Stimulated activated memory B cell treated with anti-CD40 and anti-IgM and Interleukin-4, amounts not matched to agents 10 μg/mL and 1 μg/mL and 100 μg/mL, for 72 hours (primary cell): ENCODE measurements at places on chromosomes 3 and 15.
A peak's percentile ranks its signal among the peaks of the same experiment; 100 is the strongest.

GRCh38 chr15:89674526-89674925 lies 4.6 kb downstream of the PLIN1 start:
- ATAC-seq = no peak

DNA sequence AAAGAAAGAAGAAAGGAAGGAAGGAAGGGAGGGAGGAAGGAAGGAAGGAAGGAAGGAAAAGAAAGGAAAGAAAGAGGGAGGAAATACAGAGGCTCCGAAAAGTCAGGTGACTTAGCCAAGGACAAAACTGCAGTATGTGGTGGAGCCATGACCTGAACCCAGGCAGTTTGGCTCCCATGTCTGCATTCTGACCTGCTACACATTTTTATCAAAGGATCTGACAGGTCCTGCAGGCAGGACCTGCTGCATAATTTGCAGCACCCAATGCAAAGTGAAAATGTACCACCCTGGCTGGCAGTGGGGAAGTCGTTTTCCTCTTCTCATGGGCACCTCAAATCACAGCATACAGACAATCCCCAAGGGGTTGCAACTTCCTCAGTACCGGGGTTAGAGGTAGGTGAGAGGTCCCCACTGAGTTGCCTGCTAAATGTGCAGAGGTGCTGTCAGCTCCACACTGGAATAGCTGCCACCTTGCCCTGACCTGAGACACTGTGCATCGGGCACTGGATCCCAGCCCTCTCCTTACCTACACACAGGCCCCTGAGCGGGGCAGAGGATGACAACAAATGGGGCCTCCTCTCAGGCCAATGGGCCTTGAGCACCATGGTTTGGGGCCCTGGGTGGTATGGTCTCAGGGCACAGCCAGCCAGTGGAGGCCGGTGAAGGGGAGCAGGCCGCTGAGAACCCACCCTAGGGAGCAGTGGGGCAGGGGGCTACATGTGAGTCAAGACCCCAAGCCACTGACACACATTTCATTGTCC lies 175.1 kb downstream of the SHQ1 start:
- peak; percentile 73 for ATAC-seq

- no peak for ATAC-seq
Observed at GRCh38 chr15:62547584-62547983, 382.5 kb upstream of the C2CD4B start.

- ATAC-seq = no peak
Observed at GRCh38 chr3:113741086-113741485, 5.0 kb downstream of the NAA50 start.

GRCh38 chr15:97861529-97862260 lies 98.8 kb upstream of the ARRDC4 start:
- no peak for ATAC-seq

GRCh38 chr3:172617013-172617706 lies 93.7 kb downstream of the NCEH1 start:
- ATAC-seq = no peak

DNA sequence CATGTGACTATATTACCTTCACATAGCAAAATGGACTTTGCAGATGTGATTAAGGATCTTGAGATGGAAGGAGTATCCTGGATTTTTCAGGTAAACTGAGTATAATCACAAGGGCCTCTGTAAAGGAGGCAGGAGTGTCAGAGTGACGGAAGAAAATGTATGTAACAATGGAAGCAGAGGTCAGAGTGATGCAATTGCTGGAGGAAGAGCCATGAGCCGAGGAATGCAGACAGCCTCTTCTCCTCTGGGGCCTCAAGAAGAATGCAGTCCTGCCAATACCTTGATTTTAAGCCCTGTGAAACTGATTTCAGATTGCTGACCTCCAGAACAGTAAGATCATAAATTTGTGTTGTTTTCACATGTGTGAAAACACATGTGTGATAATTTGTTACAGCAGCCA lies 15.1 kb downstream of the HEMK1 start:
- no peak for ATAC-seq

DNA sequence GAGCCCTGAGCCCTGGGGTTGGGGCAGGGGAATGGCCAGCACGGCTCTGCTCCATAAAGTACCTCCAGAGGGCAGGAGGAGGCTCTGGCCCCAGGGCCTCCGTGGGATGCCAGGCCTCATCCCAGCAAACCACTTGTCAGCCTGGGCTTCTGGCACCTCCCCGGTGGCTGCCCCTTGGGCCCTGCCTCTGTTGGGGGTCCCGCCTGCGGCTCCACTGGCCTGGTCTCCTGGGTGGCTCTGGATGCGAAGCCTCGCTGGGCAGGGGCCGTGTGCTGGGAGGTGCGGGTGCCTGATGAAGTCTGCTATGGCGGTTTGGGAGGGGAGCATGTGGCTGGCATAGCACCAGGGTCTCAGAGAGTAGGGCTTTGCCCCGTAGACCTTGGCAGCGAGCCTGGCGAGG lies 37.6 kb downstream of the PLXNA1 start:
- no peak for ATAC-seq
